ENCODE measurements at places on chromosomes 16 and 17. TPM values are rescaled to one million over a fixed set of nuclear protein-coding genes. Genes with fewer than 3 reads are reported as not detected.

Gene NOL11
- 72.8 TPM for total RNA-seq

Gene SOST
- total RNA-seq = not detected

Gene ERBB2
- total RNA-seq = 38.1 TPM

Gene KRT12
- total RNA-seq = not detected

Gene MYH1
- total RNA-seq = not detected

Gene KRTAP2-1
- total RNA-seq = not detected

Gene GNG13
- total RNA-seq = not detected

Gene ASPHD1
- 30.7 TPM for total RNA-seq

Gene DLG4
- 9.4 TPM for total RNA-seq

Gene RHOT1
- total RNA-seq = 25.9 TPM

Gene ITGAE
- total RNA-seq = 88.2 TPM

Gene CPPED1
- total RNA-seq = 21.0 TPM

Gene GAST
- total RNA-seq = not detected

Gene LRRC37A
- 0.75 TPM for total RNA-seq

Gene CCDC154
- total RNA-seq = 0.52 TPM

Gene CNTNAP4
- total RNA-seq = not detected

Gene STH
- total RNA-seq = not detected

Gene TELO2
- total RNA-seq = 36.7 TPM

Gene DHRS7C
- not detected for total RNA-seq

Gene KCNG4
- not detected for total RNA-seq

Gene NDUFB10
- 247 TPM for total RNA-seq

Gene ANKS4B
- total RNA-seq = 0.08 TPM

Gene NOG
- 1.1 TPM for total RNA-seq

Gene GSG1L
- not detected for total RNA-seq

Gene RAD51C
- 62.4 TPM for total RNA-seq

Gene PRDM7
- not detected for total RNA-seq

Gene PERCC1
- total RNA-seq = not detected
